Choroid plexus epithelial cell (primary cell): ENCODE measurements at places on chromosomes 6 and 20.

- peak; percentile 68 for DNase-seq
Measured at GRCh38 chr6:84667252-84668213, 96.9 kb downstream of the TBX18 start.

GRCh38 chr6:3811191-3811590 is 38.0 kb upstream of the FAM50B start:
- no peak for DNase-seq

- DNase-seq = no peak
Measured at GRCh38 chr20:19690462-19690861, 67.6 kb upstream of the RIN2 start.

- no peak for DNase-seq
Measured at GRCh38 chr6:142172758-142173157, 25.7 kb downstream of the VTA1 start.

DNA sequence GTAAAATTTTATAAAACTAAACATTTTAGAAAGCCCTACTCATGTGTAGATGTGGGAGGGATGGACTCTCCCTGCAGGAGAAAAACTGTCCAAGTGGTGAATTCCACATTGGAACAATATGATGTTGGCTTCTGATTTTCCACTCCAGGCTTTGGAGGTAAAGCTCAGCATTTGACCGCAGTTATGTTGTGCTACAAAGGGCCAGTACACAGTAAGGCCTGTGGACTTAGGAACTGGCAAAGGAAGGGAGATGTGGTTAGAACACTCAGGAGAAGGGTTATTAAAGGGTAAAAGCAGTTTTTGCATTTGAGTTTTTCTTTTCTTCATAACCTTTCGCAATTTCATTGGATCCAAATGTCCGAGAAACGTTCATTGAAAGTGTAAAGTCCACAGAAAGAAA is 150.3 kb upstream of the SASH1 start:
- no peak for DNase-seq

DNA sequence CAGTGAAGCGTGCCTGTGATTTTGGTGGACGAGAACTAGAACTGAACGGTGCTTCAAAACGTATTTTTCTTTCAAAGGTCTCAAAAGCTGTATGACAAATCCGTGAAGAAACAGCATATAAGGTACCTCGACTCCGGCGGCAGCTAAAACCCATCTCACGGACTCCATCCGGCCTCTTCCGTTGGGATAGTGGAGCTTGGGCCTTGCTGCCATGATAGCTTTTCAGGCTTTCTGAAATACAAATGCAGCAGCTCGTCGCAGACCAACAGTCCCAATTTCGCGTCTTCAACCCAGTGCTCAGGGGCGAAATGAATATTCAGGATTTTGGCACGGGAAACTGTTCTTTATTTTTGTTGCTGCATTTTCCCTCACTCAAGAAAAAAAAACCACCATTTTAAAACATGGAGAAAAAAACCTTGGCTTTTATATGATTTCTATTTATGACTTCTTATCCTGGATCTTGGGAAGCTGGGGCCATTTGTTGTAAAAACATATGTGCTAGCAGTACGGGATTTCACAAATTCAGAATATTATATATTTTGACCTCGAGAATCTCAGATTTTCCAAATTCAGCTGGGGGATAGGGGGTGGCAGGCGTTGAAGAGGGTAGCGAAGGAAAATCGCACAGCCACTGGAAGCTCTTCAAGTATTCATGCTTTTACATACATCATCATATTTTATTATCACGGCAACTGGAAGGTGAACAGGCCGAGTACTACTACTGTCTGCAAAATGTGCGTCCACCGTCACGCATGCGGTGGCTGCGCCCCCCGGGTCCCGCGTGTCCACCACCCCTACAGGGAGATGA is 849 bp downstream of the GSTA4 start:
- peak; percentile 54 for DNase-seq

GRCh38 chr6:14819001-14819400 is 426.9 kb upstream of the JARID2 start:
- DNase-seq = no peak

GRCh38 chr20:53865901-53866793 is 204.2 kb downstream of the BCAS1 start:
- DNase-seq = peak; percentile 72

GRCh38 chr6:56595490-56596122 is 47.1 kb downstream of the DST start:
- peak; percentile 58 for DNase-seq

GRCh38 chr6:24391208-24391607 is 11.5 kb upstream of the MRS2 start:
- DNase-seq = no peak

DNA sequence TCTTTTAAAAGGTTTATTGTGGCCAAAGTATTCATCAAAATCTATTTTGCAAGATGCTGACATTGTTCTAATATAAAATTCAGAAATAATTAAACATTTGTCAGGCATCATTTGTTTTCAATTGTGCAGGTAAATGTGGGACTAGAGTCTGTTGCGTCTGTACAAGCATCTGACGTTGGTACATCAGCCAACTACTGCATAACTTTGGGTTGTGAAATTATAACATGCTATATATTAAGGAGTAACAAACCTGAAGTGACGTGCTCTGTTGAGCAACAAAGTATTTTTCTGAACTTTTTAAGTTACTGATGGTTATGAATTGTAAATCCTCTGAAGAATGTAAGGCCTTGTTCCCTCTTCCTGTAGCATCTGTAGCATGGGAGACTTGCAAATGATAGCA is 66.0 kb downstream of the RNF182 start:
- DNase-seq = no peak

- no peak for DNase-seq
Measured at GRCh38 chr20:19094959-19095541, 117.4 kb upstream of the SLC24A3 start.
